ENCODE measurements at places on chromosomes 16 and 17. TPM values are rescaled to one million over a fixed set of nuclear protein-coding genes. Genes with fewer than 3 reads are reported as not detected.

DNA sequence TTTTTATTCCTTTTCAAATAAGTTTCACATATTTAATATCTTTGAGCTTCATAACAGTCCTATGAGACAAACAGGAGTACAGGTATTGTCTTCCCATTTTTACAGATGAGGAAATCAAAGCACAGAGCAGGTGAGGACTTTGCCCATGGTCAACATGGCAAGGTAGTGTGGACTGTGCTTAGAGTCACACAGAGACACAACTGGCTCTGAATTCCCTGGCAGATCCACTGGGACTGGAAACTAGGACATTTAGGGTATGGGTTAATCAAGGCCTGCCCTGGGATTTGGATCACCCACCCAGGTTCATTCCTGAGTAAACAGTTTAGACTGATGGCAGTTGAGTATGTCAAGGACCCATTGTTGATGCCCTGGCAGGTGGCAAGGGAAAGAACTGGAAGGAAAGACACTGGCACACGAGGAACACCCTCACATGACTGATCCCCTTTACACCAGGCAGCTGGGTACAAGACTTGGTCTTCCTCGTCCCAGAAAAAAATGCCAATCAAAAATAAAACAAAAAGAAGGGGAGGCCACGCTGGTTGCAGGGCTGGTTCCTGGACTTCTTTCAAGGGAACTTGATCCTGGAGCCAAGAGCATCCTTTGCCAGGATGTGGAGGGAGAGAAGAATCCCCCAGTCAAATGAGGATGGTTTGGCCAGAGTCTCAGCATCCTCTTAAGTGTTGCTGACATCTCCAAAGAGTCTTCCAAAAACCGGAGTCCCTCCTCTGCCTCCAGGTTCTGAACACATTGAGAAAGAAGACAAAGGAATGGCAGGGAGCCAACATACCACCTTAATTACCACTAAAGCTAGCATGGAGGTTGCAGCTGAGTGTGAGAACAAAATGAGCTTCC is 34.9 kb downstream of the CHD9 start:
- peaks cover 36% of the 10 kb centered on the region for H3K4me1 ChIP-seq
- peaks cover 1% of the 10 kb centered on the region for H3K36me3 ChIP-seq
- H3K27me3 ChIP-seq, result no peaks in the 10 kb centered on the region
- no peak overlapping the region for H3K27ac ChIP-seq
- H3K4me3 ChIP-seq, result no peak overlapping the region

DNA sequence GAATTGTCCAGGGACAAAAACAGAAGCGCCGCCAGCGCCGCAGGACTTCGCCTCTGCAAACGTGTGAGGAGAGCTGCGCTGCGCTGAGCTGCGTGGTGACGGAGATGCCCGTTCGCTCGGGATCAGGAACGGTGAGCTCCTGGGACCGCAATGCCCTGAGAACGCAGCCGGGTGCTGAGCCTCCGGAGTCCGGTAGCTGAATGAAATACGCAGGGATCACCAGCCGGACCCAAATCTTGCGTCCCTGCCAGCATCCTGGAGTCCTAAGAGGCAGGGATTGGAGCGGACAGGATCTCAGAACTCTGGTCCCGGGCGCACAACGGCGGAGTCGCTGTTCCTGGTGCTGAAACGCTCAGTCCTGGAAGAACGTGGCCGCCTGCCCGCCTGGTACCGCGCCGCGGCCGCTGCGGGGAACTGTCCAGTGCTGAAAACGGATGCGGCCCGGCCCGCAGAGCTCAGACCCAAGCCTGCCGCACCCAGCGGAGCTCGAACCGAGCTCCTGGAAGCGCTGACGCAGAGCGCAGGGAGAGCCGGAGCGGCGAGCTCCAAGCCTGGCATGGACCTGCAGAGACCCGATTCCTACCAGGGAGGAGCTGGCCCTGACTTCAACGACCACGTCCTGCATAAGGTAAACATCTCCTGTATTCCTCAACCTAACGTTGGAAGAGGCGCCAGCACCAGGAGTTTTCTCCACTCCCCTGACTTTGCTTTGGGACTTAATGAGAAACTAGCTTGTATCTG is 41.5 kb downstream of the CD300LF start:
- peaks cover 66% of the 10 kb centered on the region for H3K27me3 ChIP-seq
- DNase-seq, result peak; percentile 83
- H3K4me3 ChIP-seq, result no peak overlapping the region
- H3K36me3 ChIP-seq, result no peaks in the 10 kb centered on the region

Gene KIF2B
- total RNA-seq, result not detected

DNA sequence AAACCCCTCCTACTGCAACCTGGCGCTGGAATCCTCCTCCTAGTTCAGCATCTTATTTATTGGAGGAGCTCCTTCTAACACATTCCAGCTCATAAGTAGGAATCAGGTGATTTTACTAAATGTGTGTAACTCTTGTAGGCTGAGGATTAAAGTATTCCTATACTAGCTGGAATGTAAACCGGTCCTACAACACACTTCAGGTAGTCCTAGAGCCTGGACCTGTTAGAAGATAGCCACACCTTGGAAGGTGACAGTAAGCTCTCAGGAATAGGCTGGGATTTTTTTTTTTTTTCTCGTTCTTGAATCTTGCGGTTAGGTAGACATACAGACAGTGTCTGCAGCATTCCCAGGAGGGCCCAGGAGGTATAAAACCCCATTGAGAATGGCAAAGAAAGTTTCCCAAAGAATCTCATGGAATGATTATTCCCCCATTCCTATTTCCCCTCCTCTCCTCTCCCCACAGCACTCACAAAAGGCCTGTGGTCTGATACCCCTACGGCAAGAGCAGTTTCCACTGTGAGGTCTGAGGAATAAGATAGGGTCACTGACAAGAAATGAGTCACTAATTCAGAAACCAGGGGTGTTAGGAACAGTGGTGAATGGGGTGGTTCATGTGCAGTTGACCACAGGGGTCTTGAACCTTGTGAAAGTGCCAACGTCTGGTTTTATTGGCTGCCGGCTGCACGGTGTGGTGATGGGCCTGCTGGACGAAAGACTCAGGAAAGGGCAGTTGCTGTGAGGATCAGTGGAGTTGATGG is 267.1 kb downstream of the UTP18 start:
- peaks cover 16% of the 10 kb centered on the region for H3K27me3 ChIP-seq
- no peaks in the 10 kb centered on the region for H3K36me3 ChIP-seq
- no peak overlapping the region for H3K27ac ChIP-seq
- no peak for DNase-seq

GRCh38 chr17:50818921-50819657 is 16.3 kb upstream of the WFIKKN2 start:
- H3K27ac ChIP-seq, result no peak overlapping the region
- peaks cover 20% of the 10 kb centered on the region for H3K4me1 ChIP-seq
- no peak overlapping the region for H3K4me3 ChIP-seq
- no peaks in the 10 kb centered on the region for H3K36me3 ChIP-seq
- DNase-seq, result no peak
- peaks cover 23% of the 10 kb centered on the region for H3K27me3 ChIP-seq

GRCh38 chr16:86029131-86029741 is 130.3 kb downstream of the IRF8 start:
- H3K4me1 ChIP-seq, result no peaks in the 10 kb centered on the region
- peaks cover 17% of the 10 kb centered on the region for H3K27me3 ChIP-seq
- no peaks in the 10 kb centered on the region for H3K36me3 ChIP-seq

Gene BCO1
- not detected for total RNA-seq

DNA sequence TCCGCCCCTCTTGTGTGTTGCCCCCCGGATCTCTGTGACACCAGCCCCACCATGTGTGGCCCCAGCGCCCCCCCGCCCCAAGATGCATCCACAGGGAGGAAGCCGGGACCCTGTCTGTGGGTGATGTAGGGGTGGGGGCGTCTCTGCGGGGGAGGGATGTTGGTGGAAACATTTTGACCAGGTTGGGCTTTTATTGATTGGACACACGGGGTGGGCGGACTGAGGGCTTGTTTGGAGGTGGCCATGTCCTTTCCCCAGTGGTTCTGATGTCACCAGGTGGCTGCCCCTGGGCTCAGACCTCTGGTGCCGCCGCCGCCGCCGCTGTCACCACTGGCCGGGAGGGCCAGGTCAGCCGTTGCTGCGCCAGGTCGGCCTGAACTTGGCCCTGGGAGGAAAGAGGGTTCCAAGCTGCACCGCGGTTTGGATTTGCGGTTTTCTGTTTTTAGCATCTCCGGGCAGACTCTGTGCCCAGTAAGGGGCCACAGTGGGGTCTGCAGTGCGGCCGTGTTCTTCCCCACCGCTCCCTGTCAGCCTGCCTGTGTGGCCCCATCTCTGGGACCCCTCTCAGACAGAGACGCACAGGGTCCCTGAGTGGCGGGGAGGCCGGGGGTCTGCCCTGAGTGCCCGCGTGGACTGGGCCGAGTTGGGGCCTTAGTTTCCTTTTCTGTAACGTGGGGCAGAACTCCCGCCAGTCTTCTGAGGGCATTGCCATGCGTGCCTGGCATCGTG is 19.8 kb downstream of the GSE1 start:
- peaks cover 2% of the 10 kb centered on the region for H3K4me1 ChIP-seq
- H3K27ac ChIP-seq, result no peak overlapping the region
- no peak for DNase-seq
- no peaks in the 10 kb centered on the region for H3K27me3 ChIP-seq

DNA sequence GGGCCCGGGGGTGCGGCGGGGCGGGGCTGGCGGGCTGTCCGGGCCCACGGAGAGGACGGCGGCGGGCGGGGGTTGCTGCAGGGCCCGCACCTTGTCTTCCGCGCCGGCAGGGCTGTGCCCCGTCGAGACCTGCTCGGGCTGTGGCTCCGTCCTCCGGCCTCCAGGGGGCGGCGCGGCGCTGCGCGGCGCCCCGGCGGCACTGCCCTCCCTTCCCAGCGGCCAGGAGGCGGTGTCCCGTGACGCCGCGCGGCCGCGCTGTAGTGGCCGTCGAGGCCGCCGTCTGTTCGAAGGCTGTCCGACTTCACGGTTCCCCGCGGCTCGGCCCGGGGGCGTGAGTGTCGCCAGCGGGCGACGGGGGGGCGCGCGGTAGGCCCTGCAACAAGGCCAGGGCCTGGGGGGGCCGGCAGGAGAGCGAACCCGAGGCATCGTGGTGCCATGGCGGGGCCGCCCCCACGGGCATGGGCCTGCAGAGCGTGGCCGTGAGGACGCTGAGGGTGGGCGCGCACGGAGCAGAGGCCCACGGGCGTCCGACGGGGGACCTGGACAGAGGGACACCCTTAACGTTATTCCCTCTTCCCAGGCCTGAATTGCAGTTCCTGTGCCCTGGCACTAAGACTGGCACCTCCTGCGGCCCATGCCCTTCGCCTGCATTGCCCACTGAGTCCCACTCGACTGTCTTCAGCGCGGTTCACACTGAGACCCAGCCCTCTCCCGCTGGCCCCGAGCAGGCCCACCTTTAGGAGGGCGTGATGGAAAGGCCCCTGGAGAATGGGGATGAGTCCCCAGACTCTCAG is at the start of gene PLEKHG4:
PLEKHG4 (plus strand) TSS at position 237 of the 794 bp plus-strand sequence; CDS start at position 750, 513 bp downstream.
- DNase-seq, result peak; percentile 85
- H3K27ac ChIP-seq, result peak within 1 kb of the TSS; percentile 89
- peak within 1 kb of the TSS; percentile 78 for H3K4me3 ChIP-seq
- no peaks in the 10 kb centered on the region for H3K27me3 ChIP-seq
- H3K36me3 ChIP-seq, result peaks cover 13% of the 10 kb centered on the region

- H3K27ac ChIP-seq, result peak overlapping the region; percentile 81
- no peaks in the 10 kb centered on the region for H3K27me3 ChIP-seq
- H3K4me3 ChIP-seq, result peak overlapping the region; percentile 40
- H3K4me1 ChIP-seq, result peaks cover 47% of the 10 kb centered on the region
These were observed 10.5 kb downstream of the MNT start for GRCh38 chr17:2390199-2390836.

GRCh38 chr16:67246756-67247191 is 507 bp downstream of the FHOD1 start:
- peak overlapping the region; percentile 91 for H3K4me3 ChIP-seq
- H3K4me1 ChIP-seq, result peaks cover 47% of the 10 kb centered on the region
- H3K27ac ChIP-seq, result peak overlapping the region; percentile 87
- H3K27me3 ChIP-seq, result peaks cover 24% of the 10 kb centered on the region
- no peaks in the 10 kb centered on the region for H3K36me3 ChIP-seq

GRCh38 chr17:50589095-50589705 is 28.7 kb downstream of the CACNA1G start:
- no peak overlapping the region for H3K27ac ChIP-seq
- no peaks in the 10 kb centered on the region for H3K36me3 ChIP-seq
- H3K4me1 ChIP-seq, result no peaks in the 10 kb centered on the region
- no peak overlapping the region for H3K4me3 ChIP-seq
- no peak for DNase-seq
- no peaks in the 10 kb centered on the region for H3K27me3 ChIP-seq

Gene HSD17B1
- total RNA-seq, result 0.97 TPM

GRCh38 chr17:43530288-43531081 is 15.7 kb downstream of the ETV4 start:
- no peak overlapping the region for H3K27ac ChIP-seq
- H3K27me3 ChIP-seq, result no peaks in the 10 kb centered on the region
- no peak overlapping the region for H3K4me3 ChIP-seq
- no peak for DNase-seq
- H3K36me3 ChIP-seq, result peaks cover 3% of the 10 kb centered on the region
- H3K4me1 ChIP-seq, result no peaks in the 10 kb centered on the region

DNA sequence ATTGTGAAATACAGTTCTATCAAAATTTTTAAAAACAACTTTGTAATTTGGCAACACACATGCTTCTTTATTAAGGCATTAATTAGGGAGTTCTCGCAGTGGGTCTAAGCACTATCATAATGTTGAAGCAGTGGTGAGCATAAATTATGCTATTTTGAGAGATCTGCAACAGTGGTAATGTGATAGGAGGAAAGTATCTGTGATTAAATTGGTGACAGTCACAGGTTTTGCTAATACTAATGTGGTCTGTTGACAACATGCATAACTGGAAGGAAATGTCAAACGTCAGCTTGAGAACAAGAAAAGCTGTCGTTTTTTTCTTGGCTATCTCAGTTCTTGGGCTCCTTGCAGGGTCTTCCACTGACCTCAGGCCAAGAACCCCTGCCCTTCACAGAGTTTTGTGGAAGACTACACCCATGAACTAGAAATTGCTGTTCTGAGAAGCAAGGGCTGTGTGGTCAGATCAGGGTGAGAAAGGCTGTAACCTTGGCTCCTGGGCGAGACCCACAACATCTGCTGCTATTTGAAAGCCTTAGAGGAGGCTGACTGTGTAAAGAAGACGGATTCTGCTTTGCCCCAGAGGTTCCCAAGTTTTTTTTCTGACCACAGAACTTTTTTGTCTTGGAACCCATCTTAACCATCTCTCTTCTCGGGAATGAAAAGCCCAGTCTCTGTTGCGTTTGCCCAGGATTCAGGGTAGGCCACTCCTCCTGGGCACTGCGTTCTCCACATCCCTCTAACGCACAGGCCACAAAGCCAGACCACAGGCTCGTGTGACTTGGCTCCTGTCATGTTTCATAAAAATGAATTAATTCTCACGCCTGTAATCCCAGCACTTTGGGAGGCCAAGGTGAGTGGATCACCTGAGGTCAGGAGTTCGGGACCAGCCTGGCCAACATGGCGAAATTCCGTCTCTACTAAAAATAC is 13.9 kb downstream of the ATP2A1 start:
- H3K27ac ChIP-seq, result no peak overlapping the region
- no peaks in the 10 kb centered on the region for H3K27me3 ChIP-seq
- no peak overlapping the region for H3K4me3 ChIP-seq
- H3K36me3 ChIP-seq, result no peaks in the 10 kb centered on the region
- no peaks in the 10 kb centered on the region for H3K4me1 ChIP-seq

Gene PARD6A
- 11.6 TPM for total RNA-seq

Gene HOXB1
- not detected for total RNA-seq

Gene TOX3
- total RNA-seq, result not detected

Data from activated CD4-positive, alpha-beta T cell treated with anti-CD3 and anti-CD28 coated beads, Interleukin-2, amount 10 ng/mL, durations not matched to agents 7 days and 5 days (primary cell).